SK-N-DZ (cell line): ENCODE measurements at places on chromosomes 3 and 15.

DNA sequence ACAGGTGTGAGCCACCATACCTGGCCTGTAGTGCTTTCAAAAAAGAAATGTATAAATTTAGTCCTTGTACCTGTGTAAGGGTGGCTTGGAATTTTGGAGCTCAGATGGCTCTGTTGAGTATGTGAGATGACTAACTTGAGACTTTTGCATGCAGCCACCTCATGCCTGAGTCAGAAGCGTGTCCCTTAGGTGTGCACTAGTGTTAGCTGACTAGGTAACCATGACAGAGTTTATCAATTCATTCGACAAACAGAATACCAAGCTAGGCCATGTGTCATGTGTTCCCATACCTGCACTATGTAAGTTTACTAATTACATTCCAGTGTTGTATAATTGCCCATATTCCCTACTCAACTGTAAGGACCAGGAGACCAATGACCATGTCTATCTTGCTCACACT, 4.0 kb upstream of the ZNF639 start:
- no peak for DNase-seq

DNA sequence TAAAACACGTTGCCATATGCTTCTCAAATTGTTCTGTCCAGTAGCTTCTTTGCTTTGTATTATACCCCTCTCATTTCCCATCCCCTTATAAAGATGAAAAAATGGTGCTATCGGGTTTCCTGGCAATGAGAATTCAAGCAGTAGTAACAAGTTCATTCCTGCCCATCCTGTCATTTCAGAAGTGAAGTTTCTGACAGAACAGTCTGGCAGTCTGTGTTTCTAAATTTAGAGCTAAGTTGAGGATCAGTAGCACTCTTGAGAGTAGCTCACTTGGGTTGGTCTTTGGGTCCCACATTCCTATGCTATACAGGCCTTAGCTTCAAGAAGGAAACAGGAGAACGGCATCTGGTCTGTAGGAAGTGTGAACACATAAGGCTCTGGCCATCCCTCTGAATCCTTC, 134.6 kb downstream of the GHSR start:
- DNase-seq: no peak

- DNase-seq: no peak
Measured at GRCh38 chr15:57472861-57473260, 96.6 kb downstream of the CGNL1 start.

GRCh38 chr3:110419601-110420000, 652.0 kb upstream of the NECTIN3 start:
- no peak for DNase-seq

GRCh38 chr15:63663906-63664305, 66.7 kb downstream of the FBXL22 start:
- no peak for DNase-seq

GRCh38 chr3:102089904-102090720, 240.8 kb downstream of the NFKBIZ start:
- no peak for DNase-seq

DNA sequence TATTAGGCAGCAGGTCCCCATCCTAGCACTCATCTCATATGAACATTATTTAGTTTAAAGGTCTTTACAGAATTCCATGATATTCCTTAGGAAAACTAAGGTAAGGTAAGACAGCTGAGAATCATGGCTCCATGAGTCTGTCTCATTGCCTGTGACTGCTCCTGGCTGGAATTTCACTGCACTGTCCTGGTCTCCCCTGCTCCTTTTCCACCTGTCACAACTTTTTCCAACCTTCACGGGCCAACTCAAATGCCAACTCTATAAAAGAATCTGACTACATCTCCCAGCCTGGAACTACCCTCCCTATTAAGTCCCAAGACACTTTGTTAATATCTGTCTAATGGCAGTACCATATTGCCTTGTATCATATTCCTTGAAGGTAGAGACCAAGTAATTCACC, 7.6 kb downstream of the CNBP start:
- DNase-seq: no peak

DNA sequence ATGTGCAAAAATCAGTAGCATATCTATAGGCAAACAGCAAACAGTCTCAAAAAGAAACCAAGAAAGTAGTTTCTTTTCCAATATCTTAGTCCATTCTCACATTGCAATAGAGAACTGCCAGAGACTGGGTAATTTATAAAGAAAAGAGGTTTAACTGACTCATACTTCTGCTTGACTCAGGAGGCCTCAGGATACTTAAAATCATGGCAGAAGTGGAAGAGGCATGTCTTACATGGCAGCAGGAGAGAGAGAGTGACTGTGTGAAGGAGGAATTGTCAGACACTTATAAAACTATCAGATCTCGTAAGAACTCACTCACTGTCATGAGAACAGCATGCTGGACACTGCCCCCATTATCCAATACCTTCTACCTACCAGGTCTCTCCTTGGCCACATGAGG, 327.9 kb upstream of the EPHA3 start:
- no peak for DNase-seq

DNA sequence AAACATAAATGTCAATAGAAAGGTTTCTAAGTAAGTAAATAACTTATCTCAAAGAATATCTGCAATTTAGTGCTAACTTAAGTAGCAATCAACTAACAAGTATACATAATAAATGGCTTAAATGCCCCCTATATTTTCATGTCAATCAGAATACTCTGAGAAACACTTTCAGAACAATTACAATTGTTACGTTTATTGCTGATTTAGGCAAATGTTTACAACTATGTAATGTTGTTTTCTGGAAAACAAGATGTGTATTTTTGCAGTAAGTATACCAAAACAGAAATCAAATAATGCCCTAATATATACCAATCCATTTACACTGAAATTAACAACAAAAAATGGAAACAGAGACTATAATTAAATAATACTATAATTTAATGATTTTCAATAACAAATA, 13.2 kb downstream of the TUBGCP5 start:
- no peak for DNase-seq

GRCh38 chr3:57756528-57757401, 656 bp downstream of the SLMAP start:
- no peak for DNase-seq

GRCh38 chr3:44762170-44762677, 630 bp downstream of the KIF15 start:
- peak; percentile 11 for DNase-seq

GRCh38 chr3:10798600-10799367, 17.2 kb upstream of the SLC6A11 start:
- no peak for DNase-seq

DNA sequence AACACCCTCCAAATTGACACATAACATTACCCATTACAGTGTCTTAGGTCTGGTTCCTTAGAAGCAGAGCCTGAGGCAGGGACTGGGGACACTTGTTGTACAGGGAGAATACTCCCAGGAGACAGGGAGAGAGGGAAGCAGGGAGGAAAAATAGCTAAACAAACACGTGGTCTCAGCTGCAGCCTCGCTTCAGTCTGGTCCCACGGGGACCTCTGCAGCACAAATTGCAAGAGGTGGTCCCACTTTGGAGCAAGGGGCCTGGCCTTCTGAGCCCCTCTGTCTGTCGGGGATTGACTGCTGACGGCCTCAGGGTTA, 25.0 kb upstream of the PLA2G4D start:
- DNase-seq: peak; percentile 29

- DNase-seq: no peak
Measured at GRCh38 chr3:100954990-100955389, 38.2 kb downstream of the ABI3BP start.

DNA sequence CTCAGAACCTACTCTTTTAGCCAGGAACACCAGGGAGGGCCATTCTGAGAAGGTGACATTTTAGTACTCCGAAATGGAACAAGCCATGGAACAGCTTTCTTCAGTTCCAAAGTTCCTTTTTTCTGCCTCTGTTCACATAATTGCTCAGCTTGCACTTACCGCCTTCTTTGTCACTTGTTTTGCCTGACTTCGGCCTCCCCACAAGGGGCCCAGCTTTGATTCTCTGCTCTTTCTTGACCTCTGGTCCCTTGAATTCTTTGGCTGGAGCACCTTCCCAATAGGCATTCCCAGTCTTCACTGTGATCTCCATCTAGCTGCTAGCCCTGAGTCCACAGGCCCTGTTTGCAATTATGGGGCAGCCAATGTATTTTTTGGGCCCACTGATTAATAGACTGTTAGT, 51.4 kb upstream of the SLC7A14 start:
- DNase-seq: no peak

DNA sequence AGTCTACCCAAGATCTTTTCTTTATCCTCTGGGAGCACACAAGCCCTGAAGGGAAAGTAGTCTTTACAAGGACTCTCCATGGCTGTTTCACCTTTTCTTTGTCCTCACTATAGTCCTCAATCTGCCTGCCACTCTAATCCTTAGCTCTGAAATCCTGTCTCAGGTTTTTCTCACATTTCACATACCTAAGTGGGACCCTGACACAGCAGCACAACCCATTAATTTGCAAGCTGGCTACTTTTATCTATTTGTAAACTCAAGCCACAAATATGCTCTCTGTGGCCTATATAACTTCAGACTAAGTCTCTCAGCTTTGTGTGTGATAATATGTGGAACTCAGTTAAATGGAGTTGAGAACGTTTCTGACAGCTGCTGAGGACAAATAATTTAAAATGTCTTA, 19.8 kb downstream of the SIN3A start:
- no peak for DNase-seq

- DNase-seq: no peak
Measured at GRCh38 chr3:122985539-122985938, 42.0 kb downstream of the SEMA5B start.
